ENCODE measurements at places on chromosomes 3 and 15. TPM values are rescaled to one million over a fixed set of nuclear protein-coding genes. Genes with fewer than 3 reads are reported as not detected.

Gene SLC25A36
- 66.9 TPM for total RNA-seq

Gene ECE2
- total RNA-seq, result not detected

Gene ANXA2
- total RNA-seq, result 42.4 TPM

Gene ZPLD1
- total RNA-seq, result not detected

Gene PAQR5
- 0.11 TPM for total RNA-seq

Gene MESP1
- total RNA-seq, result not detected
